ENCODE measurements at places on chromosomes 1 and 21. TPM values are rescaled to one million over a fixed set of nuclear protein-coding genes. Genes with fewer than 3 reads are reported as not detected.

C1orf94 gene
- not detected for total RNA-seq

DNA sequence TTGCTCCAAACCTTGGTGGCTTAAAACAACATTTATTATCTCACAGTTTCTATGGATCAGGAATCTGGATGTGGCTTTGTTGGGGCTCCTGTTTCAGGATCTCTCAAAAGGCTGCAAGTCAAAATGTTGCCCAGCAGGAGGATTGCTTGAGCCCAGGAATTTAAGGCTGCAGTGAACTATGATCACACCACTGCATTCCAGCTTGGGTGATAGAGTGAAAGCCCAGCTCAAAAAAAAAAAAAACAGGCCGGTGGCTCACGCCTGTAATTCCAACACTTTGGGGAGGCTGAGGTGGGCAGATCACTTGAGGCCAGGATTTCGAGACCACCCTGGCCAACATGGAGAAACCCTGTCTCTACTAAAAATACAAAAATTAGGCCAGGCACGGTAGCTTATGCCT lies 30.0 kb downstream of the BCAS2 start:
- no peak for DNase-seq

DNA sequence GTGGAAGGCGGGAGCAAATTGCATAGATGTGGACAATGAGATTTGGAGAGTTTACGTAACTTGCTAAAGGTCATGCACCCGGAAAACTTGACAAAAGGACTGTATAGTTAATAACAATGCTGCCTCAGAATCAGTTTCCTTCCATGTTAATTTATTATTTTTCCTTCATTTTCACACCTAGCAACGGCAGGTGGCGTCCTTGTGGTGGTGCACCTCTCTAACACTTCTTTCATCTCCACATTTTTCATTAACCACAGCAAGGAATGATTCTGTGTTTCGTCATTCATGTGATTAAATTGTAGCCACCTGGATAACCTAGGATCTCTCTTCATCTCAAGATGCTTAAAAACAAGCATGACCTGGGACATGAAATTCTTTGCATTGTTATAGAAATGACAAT lies 2133.0 kb downstream of the NCAM2 start:
- DNase-seq, result no peak

APP gene
- total RNA-seq, result 376 TPM

OLIG2 gene
- not detected for total RNA-seq

DNA sequence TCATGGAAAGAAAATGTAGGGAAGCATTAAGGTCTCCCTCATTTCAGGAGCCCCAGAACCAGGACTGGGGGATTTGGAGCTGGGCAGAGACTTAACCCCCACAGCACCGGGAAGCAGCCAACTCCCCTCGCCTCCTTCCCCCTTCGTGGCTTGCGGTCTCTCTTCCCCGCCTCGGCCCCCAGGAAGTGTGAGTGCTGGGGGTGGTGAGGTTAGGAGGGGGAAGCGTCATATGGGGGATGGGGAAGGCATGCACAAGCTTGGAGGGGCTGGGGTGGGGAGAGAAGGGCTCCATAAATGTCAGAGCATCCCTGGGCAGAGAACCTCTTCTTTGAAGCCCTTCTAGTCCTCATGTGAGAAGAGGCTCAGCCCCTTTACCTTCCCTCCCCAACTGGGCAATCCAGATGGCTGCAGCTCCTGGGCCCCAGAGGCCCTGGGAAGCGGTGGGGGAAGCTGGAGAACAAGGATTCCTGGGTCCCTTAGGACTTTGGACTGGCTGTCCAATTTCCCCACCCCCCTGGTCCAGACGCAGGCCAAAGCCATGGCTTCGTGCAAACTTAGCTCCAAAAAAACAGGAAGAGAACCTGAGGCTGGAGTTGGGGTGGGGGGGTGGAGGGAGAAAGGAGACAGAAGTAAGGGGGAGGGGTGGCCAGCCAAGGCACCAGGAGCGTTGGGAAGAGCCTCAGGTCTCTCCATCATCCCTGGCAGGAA lies 7.8 kb downstream of the ZBTB7B start:
- DNase-seq, result no peak

DNA sequence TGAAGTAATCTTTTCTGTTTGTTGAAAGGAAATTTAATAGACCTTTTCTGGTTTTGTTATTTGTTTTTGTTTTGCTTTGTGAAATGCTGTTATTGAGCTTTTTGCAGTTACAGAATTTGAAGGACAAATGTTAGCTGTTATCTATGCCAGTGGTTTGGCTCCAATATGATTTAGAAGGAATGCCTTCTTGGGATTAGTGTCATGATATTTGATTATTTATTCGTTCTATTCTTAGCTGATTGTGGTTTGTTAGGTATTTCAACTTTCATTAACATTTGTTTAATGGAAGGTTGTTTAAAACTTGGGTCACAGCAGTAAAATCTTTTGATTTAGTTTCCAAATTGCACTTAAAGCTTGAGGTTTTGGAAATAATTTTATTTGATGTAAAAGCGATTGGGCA lies 33.5 kb downstream of the ADGRL2 start:
- DNase-seq, result no peak

DNA sequence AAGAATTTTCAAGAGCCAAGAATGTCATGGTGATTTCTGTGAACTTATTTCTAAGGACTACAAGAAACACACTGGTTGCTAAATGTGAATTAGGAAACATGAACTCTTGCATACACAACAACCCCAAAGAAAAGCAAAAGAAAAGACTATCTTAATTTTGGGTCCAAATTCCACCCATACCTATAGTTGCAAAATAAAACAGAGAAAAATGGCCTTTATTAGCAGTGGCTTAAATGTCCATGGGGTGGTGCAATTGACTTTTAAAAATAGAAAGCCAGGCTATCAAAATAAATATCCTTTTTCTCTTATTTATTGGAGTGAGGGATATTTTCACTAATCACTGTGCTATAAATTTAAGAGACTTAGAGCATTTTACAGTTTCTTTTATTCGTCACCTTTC lies 80.9 kb upstream of the DPYD start:
- peak; percentile 20 for DNase-seq

DNA sequence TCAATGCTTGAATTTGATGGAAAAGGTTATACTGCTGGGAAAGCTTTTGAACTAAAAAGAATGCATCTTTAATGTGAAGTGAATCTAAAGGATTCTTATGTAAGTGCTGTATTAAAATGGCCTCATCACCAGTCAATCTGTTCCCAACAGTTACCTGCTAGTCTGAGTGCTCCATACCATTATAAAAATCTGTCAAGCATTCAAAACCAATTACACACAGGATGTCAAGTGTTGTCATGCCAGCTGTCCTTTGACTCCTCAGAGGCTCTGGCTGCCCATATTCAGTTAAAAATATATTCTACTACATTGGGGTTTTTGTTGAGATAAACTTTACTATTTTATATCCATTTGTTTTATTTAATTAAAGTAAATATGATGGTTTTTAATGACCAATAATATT lies 1587.7 kb downstream of the AMY1C start:
- no peak for DNase-seq

TDRD10 gene
- not detected for total RNA-seq

MACO1 gene
- total RNA-seq, result 19.0 TPM

KIF17 gene
- 2.2 TPM for total RNA-seq

B4GALT2 gene
- total RNA-seq, result 91.5 TPM

- peak; percentile 48 for DNase-seq
These were observed 30.8 kb downstream of the AK2 start for GRCh38 chr1:33005838-33006421.

GJB3 gene
- not detected for total RNA-seq

NEXN gene
- total RNA-seq, result 16.8 TPM

- no peak for DNase-seq
These were observed 3.0 kb upstream of the NFIA start for GRCh38 chr1:61079296-61079897.

- no peak for DNase-seq
These were observed 2.2 kb downstream of the TENT5B start for GRCh38 chr1:27010226-27010994.

DNA sequence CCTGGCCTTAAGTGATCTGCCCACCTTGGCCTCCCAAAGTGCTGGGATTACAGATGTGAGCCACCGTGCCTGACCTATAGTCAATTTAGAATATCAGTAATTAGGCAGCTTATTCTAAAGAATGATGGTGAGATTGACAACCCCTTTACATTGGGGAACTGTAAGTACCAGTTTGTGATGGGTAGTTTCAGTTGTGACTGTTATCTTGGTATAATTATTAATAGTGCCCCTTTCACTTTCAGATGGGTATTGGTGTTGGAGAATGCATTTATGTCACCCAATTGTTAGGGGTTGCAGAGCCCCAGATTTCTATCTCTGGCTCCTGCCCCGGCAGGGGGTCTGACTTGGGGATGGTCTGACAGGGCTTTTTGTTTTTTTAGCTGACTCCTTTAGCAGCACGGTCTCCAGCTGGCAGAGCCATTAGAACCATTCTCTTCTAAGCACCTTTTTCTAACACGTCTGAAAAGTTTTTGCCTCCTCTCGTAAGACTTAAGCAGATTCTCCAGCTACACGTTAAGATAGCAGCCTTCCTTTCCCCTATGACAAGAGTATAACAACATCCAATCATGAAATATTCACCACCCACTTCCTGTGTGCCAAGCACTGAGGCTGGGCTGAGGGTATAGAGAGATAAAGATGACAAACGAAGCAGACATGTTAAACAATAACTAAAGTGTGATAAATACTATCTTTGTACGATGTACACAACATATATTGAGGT lies 157.8 kb downstream of the SDCCAG8 start:
- no peak for DNase-seq

DNA sequence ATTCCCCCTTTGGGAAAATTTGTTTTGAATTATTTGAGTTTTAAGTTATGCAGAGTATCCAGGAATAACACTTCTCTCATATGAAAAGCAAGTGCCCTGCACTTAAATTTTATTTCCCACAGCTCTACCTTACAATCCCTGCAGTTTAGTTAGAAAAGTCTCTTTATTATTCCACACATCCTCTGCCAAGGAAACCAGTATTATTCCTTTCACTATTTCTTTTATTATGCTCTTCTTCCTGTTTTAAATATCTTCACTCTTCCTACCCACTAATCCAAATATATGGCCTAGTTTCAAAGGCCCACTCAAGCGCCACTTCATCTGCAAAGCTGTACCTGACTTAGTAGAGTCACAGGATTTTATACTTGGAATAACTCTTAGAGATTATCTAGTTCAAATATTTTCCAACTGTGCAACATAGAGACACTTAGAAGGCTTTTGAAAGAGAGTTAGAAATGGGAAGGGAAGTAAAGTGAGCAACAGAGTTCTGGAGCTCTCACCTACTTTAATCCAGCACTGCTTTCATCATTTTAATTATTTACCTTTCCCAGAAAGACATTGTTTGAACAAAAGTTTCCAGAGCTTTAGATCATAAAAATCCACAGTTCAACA lies 97.2 kb upstream of the LYPLAL1 start:
- DNase-seq, result no peak

BCAN gene
- total RNA-seq, result not detected

- peak; percentile 38 for DNase-seq
These were observed 34.0 kb downstream of the MACF1 start for GRCh38 chr1:39238476-39238875.

PROX1 gene
- total RNA-seq, result under 0.01 TPM

WNT4 gene
- 0.43 TPM for total RNA-seq

HLX gene
- total RNA-seq, result 8.7 TPM
